Left renal pelvis (tissue), 4 donors: ENCODE measurements at places on chromosomes 3 and 15. TPM values are rescaled to one million over a fixed set of nuclear protein-coding genes. Genes with fewer than 3 reads are reported as not detected.

TMEM207 gene
- 0.42 TPM for polyA plus RNA-seq

- no peak for DNase-seq
Observed at GRCh38 chr3:193051314-193051713, 133.7 kb upstream of the MB21D2 start.

DNA sequence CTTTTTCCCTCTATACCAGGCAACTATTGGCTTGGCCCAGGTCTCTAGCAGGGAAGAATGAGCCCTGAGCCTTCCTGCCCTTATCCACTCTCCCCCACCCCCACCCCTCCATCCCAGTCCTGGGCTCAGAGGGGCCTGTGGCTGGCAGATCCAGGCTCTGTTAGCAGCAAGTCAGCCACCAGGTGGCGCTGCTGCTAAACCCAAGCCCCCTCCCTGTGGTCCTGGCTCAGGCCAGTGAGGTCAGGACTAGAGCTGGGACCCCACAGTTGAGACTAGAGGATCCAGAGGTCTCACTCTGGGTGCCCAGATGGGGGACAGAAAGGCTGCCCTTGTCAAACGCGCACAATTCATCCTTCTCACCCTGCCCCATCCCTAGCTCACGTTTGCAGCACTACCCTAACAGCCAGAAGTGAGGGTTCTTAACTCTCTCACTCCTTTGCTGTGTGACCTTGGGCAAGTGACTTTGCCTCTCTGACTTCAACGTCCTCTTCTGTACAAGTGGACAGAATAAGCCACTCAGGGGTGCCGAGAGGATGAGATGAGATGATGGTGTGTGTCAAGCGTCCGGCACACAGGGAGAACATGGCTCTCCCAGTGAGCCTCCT, 46.8 kb upstream of the SLC6A1 start:
- DNase-seq, result peak; percentile 37

DNA sequence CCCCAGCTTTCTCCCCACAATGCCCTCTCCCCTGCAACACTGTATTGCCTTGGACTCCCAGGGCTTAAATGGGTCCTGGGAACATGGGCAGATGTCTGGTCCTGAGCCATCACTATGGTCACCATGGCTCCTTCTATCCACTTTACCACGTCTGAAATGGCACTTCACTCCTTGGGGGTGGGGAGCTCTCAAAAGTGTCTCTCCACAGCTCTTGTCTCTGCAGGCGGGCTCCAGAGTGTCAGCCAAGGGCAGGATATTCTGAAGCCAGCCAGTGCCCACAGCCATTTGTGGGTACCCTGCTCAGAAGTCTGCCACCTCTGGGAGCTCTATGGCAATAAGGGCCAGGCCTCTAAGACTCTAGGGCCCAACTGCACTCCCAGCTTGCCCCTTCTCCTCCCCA, 163.9 kb downstream of the PPM1L start:
- DNase-seq, result no peak

SOX2 gene
- 0.64 TPM for polyA plus RNA-seq

DNA sequence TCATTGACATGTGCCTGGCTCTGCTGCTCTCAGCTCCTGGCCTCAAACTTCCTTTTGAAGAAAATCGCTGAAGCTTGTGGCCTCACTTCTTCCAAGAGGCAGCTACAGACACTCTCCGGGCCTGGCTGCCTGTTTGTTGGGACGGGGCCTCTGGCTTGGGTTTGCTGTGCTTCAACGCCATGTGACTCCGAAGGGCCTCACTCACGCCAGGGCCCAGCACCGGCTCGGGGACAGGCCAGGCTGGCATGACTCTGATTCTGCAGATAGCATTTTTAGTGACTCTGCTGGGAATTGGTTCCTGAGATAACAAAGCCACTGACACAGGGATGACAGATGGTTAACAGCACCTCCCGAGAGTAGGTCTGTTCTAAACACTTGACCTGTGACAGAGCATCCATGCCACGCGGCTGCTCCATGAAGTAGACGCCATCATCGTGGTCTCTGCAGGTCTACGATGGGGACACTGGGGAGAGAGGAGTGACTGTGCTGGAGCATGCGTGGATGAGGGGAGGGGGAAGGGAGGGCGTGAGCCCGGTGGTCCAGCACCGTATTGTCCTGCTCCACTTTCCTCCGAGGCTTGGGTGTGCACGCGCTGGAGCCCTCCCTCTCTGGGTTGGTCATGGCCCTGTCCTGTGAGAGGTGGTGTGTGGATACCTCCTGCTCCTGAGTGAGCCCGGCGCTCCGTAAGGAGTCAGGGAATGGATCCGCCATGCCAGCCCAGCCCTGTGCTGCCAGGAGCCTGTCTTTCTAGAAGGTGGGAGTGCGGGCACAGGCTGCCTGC, 133.6 kb downstream of the TJP1 start:
- DNase-seq, result no peak

DNA sequence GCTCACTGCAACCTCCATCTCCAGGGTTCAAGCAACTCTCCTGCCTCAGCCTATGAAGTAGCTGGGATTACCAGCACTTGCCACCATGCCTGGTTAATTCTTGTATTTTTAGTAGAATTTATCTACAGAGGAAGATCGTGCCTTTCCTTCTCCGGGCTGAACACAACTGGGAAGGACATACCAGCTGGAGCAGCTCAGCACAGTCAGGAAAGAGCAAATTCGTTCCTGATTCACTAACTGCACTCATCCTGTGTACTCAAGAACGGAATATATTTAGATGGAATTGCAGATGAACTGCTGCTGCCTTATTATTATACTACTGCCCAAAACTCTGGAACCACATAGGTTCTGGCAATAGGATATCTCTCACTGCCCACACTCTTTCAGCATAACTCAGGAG, 27.1 kb upstream of the P4HTM start:
- DNase-seq, result no peak

DNA sequence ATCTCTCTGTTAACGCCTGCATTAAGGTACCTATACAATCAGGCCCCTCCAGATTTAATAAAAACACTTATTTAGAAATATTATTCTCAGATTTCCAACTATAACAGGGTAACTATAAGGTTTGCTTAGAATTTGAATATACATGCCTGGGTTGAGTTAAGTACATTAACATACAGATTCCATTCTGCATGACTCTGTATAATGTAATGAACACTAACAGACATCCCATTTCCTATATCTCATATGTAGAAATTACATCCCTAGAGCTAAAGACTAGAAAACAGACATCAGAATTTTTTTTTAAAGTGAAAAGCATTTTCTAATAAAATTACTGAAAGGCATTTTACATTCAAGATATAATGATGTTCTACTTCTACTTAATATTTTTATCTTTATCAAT, 162.5 kb downstream of the MECOM start:
- no peak for DNase-seq

GRCh38 chr3:163384383-163384782, 1693.9 kb downstream of the SI start:
- DNase-seq, result no peak

DNA sequence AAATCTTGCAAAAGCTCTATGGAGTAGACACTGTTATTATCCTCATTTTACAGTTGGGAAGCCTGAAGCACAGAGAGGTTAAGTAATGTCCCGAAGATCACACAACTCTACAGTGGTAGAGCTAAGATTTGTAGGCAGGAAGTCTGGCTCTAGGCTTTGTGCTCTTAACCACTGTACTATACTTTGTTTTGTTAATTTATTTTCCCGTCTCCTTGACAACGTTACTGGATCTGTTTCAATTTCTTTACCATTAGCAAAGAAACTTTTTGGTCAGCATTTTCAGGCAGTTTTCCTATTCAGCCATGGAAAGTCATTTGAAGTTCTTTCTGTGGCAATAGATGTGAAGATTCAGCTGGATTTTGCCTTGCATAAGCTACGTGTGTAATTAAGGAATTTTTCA, 51.7 kb downstream of the OTOL1 start:
- DNase-seq, result no peak

DNA sequence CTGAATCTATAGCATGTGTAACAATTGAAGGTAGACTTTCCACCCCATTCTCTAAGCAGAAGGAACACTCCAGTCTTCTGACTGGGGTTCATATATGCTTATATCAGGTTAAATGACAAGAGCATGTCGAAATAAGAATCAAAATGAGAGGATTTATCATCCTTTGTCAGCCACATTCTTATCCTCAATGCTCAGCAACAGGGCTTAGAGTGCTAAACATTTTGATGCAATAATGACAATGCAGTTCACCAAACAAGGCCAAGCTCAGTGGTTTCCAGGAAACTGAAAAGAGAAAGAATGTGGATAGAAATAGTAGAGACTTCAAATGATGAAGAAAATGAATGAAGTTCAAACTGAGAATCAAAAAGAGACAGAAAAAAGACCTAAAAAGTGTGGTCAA, 78.0 kb downstream of the FSIP1 start:
- DNase-seq, result no peak

CPN2 gene
- polyA plus RNA-seq, result 0.16 TPM

- DNase-seq, result no peak
Observed at GRCh38 chr3:102727340-102727739, 292.5 kb downstream of the ZPLD1 start.

CD200R1 gene
- 1.8 TPM for polyA plus RNA-seq

- no peak for DNase-seq
Observed at GRCh38 chr3:158093526-158093925, 12.7 kb downstream of the SHOX2 start.

GRCh38 chr15:78420220-78420619, 17.8 kb upstream of the IREB2 start:
- DNase-seq, result no peak

KCNMB3 gene
- 4.2 TPM for polyA plus RNA-seq

DNA sequence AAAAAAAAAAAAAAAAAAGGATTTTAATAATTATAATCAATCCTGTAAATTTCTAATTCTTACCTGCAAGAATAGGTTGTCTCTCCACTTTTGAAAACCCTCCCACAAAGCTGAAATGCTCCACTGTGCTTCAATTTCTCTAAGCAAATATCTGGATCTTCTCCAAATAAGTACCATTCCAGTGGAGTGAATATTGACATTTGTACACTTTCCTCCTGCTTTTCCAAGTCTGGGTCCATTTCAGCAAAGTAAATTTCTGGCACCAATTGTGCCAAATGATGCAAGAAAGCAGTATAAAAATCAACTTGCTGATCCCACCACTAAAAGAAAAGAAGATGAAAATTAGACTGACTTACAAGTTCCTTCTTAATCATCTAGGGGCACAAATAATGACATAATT, 19.9 kb downstream of the UBR1 start:
- no peak for DNase-seq

AADAC gene
- 1.4 TPM for polyA plus RNA-seq

GREM1 gene
- 0.60 TPM for polyA plus RNA-seq
